Cardiac septum (tissue), 1 donor: ENCODE measurements at places on chromosomes 7 and 10. TPM values are rescaled to one million over a fixed set of nuclear protein-coding genes. Genes with fewer than 3 reads are reported as not detected.
A peak's percentile ranks its signal among the peaks of the same experiment; 100 is the strongest.

- DNase-seq: no peak
These were observed 115.5 kb downstream of the LMBR1 start for GRCh38 chr7:156777364-156778069.

- DNase-seq: no peak
These were observed 103.9 kb downstream of the PPP1R9A start for GRCh38 chr7:95011146-95011928.

GRCh38 chr7:143043391-143043790 is 8.8 kb upstream of the OR6V1 start:
- no peak for DNase-seq

- DNase-seq: no peak
These were observed 191.2 kb downstream of the WDR11 start for GRCh38 chr10:121042342-121042741.

- DNase-seq: no peak
These were observed 170.3 kb downstream of the NEURL1 start for GRCh38 chr10:103663802-103664201.

DNA sequence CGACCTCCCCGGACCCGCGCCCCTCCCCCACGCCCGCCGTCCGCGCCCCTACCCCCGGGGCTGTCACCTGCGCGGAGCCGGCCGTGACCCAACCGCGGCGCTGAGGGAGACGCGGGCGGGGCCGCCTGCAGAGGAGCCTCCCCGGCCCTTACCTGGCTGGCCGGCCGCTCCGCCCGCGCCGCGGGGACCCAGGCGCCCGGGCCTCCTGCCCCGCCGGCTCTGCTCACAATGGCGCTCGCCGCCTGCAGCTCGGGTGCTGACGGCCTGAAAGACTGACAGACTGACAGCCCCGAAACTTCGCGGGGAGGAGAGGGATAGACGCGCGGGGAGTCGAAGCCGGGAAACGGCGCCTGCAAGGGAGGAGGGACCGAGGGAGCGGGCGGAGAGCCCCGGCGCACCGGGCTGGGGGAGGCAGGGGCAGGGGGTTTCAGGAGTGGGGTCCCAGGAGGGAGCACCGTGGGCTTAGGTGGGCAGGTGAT is 393 bp downstream of the ZNF467 start:
- DNase-seq: no peak

DNA sequence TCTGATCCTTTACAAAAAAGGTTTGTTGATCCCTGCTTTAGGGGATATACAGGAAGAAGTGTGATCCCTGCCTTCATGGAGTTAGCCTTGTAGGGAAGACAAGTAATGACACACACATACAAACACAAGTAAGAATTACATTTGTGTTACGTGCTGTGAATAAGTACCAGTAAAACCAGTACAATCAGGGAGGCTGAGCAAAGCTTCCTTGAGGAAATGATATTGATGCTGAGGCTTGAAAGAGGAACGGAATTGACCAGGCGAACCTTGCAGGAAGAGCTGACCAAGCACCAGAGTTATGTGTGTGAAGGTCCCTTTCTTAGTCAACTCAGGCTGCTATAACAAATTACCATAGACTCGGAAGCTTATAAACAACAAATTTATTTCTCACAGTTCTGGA is 83.6 kb upstream of the CACUL1 start:
- no peak for DNase-seq

DNA sequence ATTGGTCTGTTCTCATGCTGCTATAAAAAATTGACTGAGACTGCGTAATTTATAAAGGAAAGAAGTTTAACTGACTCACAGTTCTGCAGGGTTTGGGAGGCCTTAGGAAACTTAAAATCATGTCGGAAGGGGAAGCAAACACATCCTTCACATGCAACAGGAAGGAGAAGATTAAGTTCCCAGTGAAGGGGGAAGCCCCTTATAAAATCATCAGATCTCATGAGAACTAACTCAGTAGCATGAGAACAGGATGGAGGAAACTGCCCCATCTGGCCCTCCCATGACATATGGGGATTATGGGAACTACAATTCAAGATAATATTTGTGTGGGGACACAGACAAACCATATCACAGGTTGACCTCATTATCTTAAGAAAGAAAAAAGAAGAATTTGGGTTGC is 134.5 kb downstream of the PPP1R3A start:
- DNase-seq: no peak

- DNase-seq: no peak
These were observed 32.3 kb upstream of the PALS2 start for GRCh38 chr7:24540956-24541355.

DNA sequence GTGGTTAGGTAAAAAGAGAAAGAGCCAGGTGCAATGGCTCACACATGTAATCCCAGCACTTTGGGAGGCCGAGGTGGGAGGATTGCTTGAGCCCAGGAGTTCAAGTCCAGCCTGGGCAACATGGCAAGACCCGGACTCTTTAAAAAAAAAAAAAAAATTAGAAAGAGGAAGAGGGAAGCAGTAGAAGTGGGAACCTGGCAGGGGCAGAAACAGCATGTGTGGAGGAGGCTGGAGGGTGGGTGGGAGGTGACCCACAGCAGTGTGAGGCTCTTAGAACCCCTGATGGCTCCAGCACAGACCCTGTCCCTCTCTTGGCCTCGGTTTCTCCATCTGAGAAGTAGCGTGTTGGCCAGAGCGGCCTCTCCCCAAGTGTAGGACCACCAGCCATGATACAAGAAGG is 4.9 kb upstream of the CCL24 start:
- DNase-seq: no peak

- DNase-seq: no peak
These were observed 100.8 kb downstream of the MLLT10 start for GRCh38 chr10:21634599-21635365.

DNA sequence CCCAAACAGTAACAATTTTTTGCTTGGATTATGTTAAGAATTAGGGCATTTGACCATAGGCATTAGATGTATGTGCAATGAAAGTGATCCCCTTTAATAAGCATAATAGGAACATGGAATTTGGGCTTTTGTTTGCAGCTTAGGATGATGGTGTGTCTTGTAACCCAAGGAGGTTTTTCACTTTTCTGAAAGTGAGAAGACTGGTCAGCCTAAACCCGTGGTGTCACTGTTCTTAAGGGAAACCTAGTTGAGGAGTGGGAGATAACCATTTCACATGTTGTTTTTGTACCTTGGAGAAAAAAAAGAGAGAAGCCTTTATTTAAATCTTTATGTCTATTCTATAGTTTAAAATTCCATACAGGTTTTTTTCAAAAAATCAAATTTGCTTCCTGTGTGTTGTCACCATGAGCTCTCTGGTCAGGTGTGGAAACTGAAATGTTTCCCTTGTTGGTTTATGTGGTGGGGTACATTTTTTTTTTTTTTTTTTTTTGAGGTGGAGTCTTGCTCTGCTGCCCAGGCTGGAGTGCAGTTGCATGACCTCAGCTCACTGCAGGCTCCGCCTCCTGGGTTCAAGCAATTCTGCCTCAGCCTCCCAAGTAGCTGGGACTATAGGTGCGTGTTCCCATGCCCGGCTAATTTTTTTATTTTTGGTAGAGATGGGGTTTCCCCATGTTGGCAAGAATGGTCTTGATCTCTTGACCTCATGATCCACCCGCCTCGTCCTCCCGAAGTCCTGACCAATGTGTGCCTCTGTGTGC is 7.7 kb downstream of the CCM2 start:
- DNase-seq: no peak

DNA sequence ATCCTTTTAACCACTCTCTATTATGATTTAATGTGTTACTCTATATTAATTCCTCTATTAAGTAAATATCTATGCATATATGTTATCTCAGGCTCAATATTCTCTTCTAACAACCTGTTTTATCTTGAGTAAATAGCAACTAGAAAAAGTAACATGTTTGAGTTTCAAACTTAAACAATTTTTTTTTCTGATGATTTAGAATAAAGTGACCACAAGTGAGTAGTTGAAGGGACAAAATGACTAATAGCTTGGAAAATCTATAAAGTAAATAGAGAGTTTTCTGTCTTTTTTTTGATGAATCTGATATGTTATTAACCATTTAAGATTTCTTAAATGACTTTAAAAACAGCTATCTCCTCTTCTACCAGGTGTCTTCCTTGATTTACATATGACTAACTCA is 483.8 kb downstream of the TFEC start:
- no peak for DNase-seq

DNA sequence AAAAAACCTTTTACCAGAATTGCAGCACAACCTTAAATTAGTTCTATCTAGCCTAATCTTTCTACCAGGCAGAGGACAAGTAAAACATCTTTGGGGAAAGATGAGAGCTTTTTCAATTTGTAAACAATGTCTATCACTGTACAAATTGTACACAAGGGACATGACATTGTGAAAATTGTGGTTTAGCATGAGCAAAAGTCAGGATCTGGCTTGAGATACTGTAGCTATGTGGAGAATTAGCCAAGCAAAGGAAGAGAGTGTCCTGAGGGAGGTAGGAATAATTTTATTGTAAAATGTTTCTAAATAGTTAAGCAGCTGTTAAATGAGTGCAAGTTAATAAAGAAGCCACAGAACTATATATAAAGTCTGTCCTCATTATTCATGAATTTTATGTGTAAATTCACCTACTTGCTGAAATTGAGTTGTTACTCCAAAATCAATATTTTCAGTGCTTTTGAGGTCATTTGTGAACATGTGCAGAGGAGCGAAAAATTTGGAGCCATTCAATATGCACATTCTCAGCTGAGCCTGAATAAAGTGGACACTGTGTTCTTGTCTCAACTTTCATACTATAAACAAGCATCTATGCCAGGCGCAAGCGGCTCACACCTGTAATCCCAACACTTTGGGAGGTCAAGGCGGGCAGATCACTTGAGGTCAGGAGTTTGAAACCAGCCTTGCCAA is 42.8 kb upstream of the POM121L12 start:
- DNase-seq: no peak

- no peak for DNase-seq
These were observed 4.7 kb downstream of the MYL10 start for GRCh38 chr7:101624246-101625001.

DNA sequence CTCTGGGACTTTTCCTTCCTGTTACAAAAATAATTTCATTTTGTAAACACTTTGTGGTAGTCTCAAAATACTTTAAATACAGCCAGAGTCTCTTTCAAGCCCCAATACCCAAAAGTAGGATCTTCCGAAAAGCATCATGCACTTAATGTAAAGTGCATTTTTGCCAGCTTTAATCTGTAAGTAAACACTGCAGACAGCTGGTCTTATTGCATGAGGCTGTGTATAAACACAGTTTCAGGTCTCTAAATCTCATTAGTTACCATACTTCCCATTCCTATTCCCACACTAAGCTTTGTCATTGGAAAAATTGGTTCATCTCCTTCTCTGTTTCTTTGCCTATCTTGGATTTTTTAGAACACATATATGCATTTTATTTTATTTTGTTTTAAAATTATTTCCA is 87.6 kb upstream of the GNAI1 start:
- DNase-seq: no peak

- DNase-seq: no peak
These were observed 97.0 kb downstream of the SUGCT start for GRCh38 chr7:40231796-40232195.

DNA sequence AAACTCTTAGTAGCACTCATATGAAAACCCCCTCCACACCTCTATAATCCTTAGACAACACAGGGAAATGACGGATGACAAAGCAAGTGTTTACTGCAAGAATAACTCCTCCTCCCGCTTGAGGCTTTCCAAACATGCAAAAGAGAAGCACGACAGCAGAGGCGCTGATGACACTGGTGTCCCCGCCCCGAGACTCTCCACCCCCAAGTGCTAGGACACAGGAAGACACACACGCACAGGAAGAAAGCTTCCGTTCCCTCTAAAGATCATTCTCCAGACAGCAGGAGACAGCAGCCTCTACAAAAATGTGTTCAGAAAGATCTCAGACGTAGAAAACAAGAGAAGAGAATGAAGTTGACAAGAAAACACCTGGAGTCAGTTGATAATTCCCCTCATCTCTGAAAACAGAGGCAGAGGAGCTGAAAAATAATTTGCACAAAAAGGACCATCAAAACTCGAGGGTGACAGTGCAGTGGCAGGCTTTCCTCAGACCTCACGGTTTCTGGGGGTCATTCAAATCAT is 90.2 kb downstream of the DLG5 start:
- DNase-seq: peak; percentile 88

- no peak for DNase-seq
These were observed 63.6 kb upstream of the TRIM24 start for GRCh38 chr7:138396251-138397070.

GRCh38 chr7:117113871-117114270 is 160.6 kb downstream of the ST7 start:
- no peak for DNase-seq

GRCh38 chr10:93994438-93994801 is 689 bp downstream of the PLCE1 start:
- DNase-seq: no peak

GRCh38 chr10:48890888-48891850 is 48.5 kb downstream of the LRRC18 start:
- no peak for DNase-seq

GRCh38 chr10:128009372-128010126 is 102.6 kb downstream of the PTPRE start:
- peak; percentile 43 for DNase-seq

- DNase-seq: no peak
These were observed 7.3 kb upstream of the ZNF22 start for GRCh38 chr10:44993226-44993921.

DNA sequence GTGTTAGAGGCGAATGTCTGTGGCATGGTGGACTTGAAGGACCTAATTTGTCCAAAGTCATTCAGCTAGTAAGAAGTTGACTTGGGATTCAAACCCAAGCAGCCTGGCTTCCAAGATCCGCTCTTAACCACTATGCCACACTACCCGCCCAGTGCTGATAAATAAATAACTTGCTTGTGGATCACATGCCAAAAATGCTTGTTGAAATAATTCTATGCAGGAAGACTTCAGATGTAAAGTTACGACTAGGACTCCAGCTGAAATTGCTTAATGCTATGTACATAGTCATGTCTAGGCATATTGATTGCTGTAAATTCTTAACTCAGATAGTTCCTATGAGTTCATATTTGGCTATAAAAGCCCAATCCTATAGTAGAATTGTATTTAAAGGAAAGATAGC is 76.0 kb downstream of the PLXDC2 start:
- DNase-seq: no peak

DNA sequence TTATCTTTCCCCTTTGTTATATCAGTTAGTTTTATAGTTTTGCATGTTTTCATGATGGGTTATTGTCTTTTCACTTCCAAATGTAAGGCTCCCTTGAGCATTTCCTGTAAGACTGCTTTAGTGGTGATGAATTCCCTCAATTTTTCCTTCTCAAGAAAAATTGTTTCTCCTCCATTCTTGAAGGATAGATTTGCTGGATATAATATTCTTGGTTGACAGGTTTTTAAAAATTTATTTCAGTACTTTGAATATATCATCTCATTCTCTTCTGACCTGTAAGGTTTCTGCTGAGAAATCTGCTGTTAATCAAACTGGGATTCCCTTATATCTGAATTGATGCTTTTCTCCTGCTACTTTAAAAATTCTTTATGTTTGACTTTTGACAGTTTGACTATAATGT is 33.3 kb downstream of the SCART1 start:
- DNase-seq: no peak

Gene ADCYAP1R1
- 1.4 TPM for total RNA-seq

Gene A1CF
- total RNA-seq: not detected

Gene PNLIPRP1
- total RNA-seq: not detected

Gene SPAG6
- total RNA-seq: not detected

Gene MSMB
- not detected for total RNA-seq

Gene APBB1IP
- 2.5 TPM for total RNA-seq

Gene FAM13C
- total RNA-seq: 7.5 TPM

Gene PLXNA4
- total RNA-seq: 12.8 TPM

Gene SVIL
- total RNA-seq: 518 TPM

Gene OLAH
- total RNA-seq: not detected

Gene GIMAP5
- total RNA-seq: 6.6 TPM

Gene LEP
- total RNA-seq: 0.30 TPM

Gene HOXA3
- total RNA-seq: 0.40 TPM

Gene NDUFB8
- 351 TPM for total RNA-seq

Gene RNF133
- total RNA-seq: 0.43 TPM

Gene TMEM213
- total RNA-seq: not detected

Gene WASL
- total RNA-seq: 32.5 TPM

Gene PDE6C
- total RNA-seq: not detected
